ENCODE measurements at places on chromosomes 13 and 19.
A peak's percentile ranks its signal among the peaks of the same experiment; 100 is the strongest.

GRCh38 chr13:49908637-49909036, 27.5 kb downstream of the SPRYD7 start:
- no peak for DNase-seq

DNA sequence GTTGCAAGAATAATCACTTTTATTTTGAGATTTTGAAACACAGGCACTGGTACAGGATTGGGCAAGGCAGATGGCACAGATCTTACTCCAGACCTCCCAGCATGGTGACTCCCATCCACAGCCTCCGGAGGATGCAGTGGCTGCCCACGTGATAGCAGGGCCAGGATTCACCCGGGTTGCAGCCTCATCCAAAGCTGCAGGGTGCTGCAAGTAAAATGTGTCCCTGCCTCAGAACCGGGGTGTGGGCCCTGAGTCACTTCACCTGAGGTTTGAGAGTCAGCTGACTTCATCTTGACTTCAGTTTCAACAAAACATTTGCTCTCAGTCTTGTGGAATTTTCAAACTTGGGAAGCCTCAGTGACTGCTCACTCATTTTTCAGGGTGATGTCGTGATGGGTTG, 201.9 kb downstream of the FGF9 start:
- peak; percentile 15 for DNase-seq

GRCh38 chr19:47152632-47153031, 22.0 kb downstream of the SAE1 start:
- no peak for DNase-seq

GRCh38 chr13:25131881-25132420, 36.0 kb downstream of the PABPC3 start:
- no peak for DNase-seq

GRCh38 chr13:33189470-33189869, 96.1 kb downstream of the STARD13 start:
- no peak for DNase-seq

DNA sequence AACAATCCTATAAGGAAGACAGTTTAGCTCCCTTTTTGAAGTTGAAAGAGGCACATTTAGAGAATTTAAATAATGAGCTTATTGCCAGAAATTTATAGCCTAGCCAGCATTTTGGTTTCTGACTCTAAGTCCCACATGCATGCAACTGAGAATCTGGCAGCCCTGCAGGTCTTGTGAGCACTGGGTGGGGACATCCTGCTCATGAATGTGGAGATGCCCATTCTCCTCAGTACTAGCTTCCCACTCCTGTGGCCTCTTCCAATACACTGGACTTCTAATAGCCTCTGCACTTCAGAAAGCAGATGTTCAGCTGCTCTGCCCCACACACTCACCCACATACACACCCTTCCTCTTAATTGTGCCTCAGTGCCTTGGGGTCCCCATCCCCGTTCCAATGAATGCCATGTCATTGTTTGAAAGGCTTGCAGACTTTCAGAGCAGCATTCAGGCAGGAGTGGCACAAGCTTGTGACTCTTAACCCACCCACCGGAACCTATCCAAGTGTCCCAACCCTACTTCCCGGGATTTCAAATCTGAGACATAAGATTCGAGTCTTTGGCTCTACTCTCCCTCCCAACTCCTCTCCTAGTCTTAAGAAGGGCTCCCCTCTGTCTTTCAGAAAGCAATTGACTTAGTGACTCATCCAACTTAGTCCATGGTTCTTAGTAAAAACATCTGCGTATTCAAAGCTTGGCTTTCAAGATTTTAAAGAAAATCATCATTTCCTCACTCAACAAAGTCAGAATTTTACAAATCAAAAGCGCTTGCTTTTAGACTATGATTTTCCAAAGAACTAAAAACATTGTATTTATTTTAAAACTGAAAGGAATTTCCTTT, 80.0 kb upstream of the FREM2 start:
- peak; percentile 15 for DNase-seq

DNA sequence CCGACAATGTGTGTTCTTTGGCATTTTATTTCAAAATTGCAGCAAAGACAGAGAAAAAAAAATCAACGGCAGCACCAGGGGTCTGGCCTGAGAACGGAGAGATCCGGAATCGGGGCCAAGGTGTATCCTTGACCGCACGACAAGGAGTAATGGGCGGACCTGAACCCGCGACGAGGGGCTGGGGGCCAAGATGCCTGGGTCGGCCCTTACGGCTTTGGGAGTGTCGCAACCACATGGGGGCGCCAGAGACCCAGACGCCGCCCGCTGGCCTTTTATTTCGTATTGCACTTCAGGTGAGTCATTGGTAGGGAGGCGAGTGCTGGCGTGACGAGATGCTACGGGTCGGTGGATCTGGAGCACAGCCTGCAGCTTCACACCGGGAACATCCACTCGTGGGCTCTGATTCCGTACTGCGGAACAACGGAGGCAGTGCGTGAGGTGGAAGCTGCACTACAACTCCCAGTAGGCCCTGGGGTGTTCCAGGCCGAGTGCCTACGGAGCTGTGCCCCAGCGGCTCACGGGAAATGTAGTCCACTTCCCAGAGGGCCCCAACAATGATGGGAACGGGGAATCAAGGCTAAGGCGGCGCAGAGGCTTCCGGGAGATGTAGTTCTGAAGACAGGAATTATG, 15.7 kb downstream of the BCAT2 start:
- peak; percentile 95 for DNase-seq

GRCh38 chr13:68170961-68171360, 940.8 kb upstream of the PCDH9 start:
- DNase-seq: no peak

DNA sequence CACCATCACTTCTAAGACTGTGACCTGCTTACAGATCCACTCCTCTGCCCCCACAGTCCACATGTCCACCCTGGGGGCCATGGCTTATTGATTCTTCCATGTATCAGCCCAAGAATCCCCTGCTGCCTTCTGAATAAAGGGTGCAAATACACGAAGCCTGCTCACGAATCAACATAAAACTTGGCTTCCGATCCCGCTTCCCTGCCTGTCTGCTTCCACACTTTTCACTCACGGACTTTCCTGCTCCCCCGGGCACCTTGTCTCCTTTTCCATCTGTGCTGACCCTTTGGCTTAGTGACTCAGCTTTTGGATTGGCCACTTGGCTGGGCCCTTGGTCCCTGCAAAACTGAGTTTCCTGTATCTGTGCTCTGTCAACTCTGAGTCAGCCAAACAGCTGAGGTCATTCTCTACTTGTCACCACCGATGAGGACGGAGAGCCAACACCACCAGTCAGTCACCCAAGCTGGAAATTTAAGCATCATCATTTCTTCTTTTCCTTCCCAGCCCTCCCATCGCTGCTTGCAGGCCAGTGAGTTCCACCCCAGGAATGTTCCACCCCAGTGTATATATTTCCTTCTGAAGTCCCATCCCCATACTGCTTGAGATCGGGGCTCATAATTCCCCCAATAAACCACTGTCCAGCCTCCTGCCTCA, 11.4 kb upstream of the USP12 start:
- peak; percentile 97 for DNase-seq

- DNase-seq: peak; percentile 7
Observed at GRCh38 chr13:60369242-60369641, 27.8 kb upstream of the TDRD3 start.

- DNase-seq: peak; percentile 97
Observed at GRCh38 chr19:38684078-38684861, 36.8 kb downstream of the ACTN4 start.

- peak; percentile 85 for DNase-seq
Observed at GRCh38 chr13:113216254-113217048, 7.0 kb downstream of the CUL4A start.

GRCh38 chr13:28077231-28077630, 23.1 kb downstream of the FLT3 start:
- DNase-seq: no peak

DNA sequence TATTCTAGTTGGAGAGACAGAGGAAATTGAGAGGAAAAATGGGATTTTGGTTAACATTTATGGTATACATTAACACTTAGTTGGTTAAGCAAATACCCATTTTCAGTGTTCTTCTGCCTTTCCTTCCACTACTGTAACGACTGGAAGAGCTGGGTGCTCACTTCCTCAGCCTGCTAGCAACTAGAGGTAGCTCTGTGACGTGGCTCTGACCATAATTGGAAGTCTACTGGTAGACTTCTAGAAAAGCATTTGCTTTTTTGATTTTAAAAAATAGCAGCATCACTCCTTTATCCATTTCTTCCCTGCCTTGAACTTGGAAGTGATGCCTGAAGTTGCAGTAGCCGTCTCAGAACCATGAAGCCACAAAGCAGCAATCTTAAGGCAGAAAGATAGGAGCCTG, 15.9 kb downstream of the NHLRC3 start:
- no peak for DNase-seq

GRCh38 chr13:20671789-20672188, 31.7 kb upstream of the IL17D start:
- no peak for DNase-seq

DNA sequence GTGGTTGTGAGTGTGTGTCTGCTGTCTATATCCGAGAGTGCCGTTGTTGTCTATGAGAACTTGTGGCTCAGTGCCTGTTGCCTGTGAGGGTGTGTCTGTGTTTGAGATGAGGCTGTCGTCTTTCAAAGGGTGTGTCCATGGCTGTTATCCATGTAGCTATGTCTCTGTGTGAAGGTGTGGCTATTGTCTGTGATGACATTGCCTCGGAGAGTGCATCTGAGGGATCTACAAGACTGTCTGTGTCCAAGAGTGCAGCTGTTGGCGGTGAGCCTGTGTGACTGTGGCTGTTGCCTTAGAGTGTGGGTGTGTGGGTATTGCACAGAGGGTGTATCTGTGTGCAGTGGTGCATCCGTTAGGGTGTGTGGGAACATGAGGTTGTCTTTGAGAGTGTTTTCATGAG, 4.9 kb downstream of the NUMBL start:
- DNase-seq: peak; percentile 46

DNA sequence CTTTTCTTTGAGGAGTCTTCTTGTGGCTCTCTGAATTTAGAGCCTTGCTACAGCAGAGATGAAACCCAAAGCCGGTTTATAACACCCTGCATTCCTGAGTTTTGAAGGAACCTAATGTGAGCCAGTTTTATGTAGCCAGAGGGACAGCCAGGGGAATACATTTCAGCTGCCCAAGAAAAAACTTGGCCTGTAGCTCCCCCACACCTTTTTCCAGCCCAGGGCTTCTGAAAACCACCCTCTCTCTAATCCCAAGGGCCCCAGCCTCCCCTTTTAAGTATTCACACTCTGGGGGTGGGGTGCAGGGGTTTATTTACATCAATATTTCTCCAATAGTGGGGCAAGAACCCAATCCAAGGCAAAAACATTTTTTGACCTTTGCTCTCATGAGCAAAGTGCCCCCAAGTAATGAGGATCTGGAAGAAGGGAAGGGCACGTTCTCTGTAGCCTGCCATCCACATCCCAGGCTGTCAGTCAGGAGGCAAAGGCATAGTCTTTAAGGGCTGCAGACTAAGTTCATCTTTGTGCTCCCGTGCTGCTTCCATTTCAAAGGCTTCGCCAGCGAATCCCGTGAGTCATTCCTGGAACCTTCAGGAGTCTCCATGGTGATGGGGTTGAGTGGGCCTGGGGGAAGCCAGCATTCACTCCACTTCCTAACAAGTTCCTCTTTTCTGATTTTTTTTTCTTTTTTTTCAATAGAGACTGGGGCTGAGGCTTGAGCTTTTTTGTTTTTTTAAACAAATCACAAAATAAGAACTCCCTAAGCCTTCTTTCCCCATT, 33.2 kb upstream of the MEDAG start:
- peak; percentile 95 for DNase-seq

DNA sequence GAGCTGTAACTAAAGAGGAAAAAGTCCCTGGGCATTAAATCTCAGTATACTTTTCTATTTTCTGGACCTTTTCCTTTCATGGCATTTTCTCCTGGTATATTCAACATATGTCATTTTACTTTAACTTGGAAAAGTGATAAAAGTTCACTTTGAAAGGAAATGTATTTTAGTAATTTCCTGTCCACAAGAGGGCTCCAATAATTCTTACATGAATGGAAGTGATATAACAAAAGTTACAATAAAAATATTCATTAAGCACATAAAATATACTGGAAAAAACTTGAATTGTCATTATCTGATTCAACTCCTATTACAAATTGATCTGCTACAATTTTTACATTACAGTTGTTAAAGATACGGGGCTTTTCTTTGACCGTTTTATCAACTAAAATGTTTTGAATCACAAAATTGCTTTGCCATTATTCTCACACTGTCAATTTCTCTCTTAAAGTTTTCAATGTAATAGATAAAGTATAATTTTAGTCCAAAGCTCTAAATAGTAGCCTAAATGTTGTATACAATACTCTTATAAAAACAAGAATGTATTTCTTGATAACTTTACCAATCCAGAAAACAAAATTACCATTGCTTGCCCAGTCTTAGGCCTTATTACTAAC, 4.9 kb downstream of the UBL3 start:
- peak; percentile 59 for DNase-seq

DNA sequence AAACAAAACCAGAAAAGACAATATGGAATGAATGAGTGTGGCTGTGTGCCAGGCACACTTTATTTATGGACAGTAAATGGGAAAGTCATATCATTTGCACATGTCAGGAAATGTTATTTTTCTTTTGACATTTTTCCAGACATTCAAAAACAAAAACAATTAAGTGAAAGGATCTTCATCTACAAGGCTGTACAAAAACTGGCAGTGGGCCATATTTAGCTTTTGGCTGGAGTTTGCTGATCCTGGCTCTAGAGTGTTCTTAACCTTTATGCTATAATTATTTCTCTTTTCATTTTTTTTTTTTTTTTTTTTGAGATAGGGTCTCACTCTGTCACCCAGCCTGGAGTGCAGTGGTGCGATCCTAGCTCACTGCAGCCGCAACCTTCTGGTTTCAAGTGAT, 6.5 kb upstream of the TNFSF9 start:
- DNase-seq: no peak

DNA sequence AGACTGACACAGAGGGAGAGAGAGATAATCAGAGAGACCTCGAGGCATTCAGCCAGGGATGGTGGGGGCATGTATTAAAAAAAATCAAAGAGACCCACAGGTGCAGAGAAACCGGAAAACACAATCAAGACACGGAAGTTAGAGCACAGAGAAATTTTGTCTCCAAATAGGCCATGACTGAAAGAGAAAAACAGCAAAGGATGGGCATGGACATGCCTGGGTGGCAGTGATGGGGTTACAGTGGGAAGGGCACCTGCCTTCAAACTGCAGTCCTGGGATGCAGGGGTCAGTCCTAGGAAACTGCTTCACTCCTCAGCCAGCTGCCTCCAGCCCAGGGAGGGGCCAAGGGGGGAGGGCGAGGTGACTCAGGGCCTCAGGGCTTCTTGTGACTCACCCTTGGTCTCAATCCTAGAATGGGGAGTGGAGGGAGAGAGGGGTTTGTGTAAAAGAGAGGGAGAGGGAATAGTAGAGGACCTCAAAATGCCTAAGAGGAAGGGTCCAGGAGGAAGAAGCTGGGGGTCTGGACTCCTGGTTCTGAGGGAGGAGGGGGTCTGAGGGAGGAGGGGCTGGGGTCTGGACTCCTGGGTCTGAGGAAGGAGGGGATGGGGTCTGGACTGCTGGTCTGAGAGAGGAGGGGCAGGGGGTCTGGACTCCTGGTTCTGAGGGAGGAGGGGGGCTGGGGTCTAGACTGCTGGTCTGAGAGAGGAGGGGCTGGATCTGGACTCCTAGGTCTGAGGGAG, 3.6 kb upstream of the KCNN4 start:
- peak; percentile 92 for DNase-seq

GRCh38 chr19:41529484-41530183, 46.3 kb upstream of the CEACAM21 start:
- DNase-seq: no peak

- no peak for DNase-seq
Observed at GRCh38 chr19:3710265-3710812, 2.2 kb downstream of the TJP3 start.

- no peak for DNase-seq
Observed at GRCh38 chr13:109779074-109779473, 7.3 kb downstream of the IRS2 start.

GRCh38 chr19:35644987-35645679, 3.0 kb upstream of the COX6B1 start:
- DNase-seq: peak; percentile 69
